ENCODE measurements at places on chromosomes 12 and 14.

DNA sequence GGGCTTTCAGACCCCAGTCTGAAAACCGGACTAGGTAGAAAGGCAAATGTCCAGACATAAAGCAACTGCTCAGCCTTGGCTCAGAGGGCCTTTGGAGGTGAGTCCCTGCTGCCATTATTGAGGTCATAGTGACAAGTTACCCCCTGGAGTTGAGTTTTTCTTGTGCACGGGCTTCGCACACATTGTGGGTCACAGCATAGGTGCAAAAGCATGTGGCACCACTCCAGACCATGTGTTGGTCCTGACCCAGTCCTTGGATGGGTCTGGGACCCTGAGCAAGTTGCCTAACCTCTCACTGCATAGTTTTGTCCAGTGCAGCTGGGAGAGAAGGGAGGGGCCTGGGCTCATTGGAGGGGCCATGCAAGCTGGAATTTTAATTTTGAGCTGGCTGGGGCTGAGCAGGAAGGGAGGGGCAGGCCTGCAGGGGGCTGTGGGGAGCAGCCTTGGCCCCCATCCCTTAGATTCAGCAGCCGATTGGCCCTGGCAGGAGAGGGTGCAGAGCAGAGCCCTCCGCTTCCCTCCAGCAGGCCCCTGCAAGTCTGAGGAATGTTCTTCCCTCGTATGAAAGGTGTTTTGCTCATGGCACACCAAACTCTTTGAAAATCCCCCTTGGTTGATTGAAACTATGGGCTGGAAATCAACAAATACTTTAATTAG is 4.2 kb upstream of the KRT5 start:
- DNase-seq = peak; percentile 75

- no peak for DNase-seq
Observed at GRCh38 chr12:94615260-94616181, 34.8 kb downstream of the TMCC3 start.

GRCh38 chr14:64646103-64646502 is 58.1 kb upstream of the PLEKHG3 start:
- DNase-seq = no peak

DNA sequence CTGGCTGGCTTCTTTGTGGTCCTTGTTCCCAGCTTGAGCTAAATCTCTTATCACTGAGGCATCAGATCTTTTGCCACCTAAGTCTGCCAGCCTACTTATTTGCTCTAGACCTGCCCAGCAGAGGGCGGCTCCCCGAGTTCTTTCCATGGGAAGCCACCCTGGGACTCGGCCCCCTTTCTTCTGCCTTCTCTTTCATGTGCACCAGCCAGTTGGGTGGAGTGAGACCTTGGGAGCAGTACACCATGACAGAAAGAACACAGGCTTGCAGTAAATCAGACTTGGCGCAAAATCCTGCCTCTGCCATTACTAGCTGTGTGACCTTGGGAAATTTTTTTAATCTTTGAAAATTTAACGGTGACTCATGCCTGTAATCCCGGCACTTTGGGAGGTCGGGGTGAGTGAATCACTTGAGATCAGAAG is 7.4 kb downstream of the SMAGP start:
- no peak for DNase-seq
